Brain microvascular endothelial cell (primary cell): ENCODE measurements at places on chromosomes 12 and 14.
A peak's percentile ranks its signal among the peaks of the same experiment; 100 is the strongest.

DNA sequence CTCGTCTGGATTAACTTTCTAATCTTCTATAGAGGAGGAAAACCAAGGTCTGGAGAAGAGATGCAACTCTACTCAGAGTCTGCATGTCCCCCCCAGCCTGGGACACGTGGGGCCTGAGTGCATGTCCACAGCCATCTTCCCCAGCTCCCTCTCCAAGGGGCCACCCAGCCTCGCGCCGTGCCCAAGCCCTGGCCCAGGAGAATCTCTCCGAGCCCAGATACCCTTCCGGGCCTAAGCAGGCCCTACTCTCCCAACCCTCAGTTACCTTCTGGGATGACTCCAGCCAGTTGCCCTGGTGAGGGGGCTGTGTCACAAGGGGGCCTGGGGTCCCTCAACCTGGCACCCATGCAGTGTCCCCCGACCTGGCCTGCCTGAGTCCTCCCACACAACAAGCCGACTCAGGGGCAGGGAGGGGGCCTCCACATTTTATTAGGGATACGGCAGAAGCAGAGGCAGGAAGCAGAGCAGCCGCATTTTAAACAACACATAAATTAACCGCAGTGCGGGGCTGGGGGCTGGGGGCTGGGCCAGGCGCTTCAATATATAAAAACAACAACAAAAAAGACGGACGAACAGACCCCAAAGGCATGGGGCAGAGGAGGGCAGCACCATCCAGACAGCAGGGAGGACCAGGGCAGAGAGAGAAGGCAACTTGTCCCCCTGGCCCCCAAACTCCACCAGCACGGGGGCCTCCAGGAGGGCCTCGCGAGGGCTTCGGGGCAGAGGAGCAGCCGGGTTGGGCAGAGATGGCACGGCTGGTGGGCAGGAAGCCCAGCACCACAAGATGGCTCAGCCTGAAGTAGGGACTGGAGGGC is 37.3 kb downstream of the NCKAP5L start:
- DNase-seq: no peak

- no peak for DNase-seq
Measured at GRCh38 chr12:46701356-46701755, 124.4 kb downstream of the SLC38A4 start.

DNA sequence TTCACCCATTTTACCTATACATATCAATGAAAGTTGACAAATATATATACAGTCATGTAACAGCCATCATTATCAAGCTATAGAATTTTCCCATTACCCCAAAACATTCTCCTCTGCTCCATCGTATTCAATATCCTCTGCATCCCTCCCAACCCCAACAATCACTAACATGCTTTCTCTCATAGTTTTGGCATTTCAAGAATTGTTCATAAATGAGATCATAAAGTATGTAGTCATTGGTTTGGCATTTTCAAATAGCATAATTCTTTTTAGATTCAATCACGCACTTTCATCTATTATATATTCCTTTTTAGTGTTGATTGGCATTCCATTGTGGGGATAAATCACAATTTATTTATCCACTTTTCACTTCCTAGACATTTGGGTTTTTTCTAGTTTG is 866.0 kb upstream of the TMEM132C start:
- peak; percentile 11 for DNase-seq

DNA sequence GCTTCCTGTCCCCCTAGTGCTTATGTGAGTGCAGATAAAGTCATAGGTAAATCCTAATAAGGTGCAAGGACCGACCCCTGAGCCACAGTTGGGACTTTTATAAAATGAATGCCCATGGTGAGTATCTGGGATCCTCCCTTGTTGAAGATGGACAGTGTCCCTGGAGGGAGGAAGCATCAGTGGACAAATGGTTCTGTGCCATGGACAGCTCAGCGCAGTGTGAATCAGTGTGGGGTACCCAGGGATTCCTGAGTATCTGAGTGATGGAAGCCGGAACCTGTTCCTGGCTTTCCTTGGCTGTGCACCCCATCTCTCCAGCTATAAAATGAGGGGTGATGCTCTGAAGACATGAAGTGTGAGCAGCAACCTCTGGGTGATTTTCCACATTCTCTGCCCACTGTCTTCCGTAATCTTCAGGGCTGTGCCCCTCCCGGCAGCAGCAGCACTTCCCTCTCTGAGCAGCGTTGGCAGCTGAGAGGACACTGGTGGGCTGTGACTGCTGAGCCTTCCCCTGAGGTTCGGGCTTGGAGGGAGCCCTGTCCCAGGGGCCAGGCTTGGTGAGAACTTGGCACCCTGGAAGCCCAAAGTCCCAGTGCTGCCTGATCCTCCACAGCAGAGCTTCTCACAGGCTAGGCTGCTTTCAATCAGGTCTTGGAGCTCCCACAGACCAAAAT is 25.0 kb downstream of the VCPKMT start:
- no peak for DNase-seq

DNA sequence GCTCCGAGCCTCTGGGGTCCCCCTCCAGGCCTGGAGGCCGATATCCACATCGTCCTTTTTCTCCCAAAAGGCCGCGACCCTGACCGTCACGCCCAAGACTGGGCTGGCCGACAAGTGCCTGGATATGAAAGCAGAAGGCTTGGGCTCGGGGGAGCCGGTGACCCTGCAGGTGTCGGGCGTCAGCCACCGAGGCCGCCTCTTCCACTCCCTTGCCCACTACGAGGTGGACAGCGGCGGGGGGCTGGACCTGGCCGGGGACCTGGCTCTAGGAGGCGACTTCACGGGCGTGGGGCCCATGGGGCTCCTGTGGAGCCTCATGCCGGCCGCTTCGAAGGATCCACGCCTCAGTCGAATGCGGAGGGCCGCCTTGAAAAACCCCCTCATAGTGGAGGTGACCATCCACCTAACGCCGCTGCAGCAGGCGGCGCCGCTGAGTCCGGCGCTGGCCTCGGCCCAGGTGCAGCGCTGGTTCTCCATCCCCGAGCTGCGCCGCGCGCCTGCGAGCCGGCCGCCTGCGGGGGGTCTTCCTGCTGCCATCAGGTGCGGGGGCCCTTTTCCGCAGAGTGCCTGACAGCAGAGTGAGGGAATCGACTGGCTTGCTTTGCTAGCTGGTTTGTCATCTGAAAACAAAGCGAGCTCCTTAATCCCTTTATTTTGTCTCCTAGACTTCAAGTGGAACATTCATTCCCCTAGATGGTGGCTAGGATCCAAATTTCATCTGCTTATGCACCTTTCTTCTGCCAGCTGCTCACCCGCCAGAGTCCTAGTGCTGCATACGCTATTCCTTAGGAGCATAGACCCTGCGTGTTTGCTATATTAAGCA is 10.6 kb upstream of the DNAL1 start:
- no peak for DNase-seq

GRCh38 chr12:101578417-101578816 is 16.4 kb upstream of the MYBPC1 start:
- no peak for DNase-seq

DNA sequence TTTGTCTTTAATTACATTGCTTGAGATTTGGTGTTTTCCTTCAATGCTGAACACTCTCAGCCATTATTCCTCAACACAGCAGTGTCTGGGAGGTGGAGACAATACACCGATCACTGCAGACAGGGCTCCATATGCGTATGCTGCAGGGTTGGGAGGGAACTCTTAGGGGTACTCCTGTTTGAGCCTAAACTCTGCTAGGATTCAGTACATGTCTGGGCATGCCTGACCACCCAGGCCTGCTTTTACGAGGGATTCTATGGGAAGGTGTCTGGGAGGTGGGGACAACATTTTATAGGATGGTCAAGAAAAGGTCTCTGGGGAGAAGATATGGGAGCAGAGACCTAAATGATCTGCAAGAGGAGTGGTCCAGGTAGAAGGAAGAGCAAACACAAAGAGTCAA is 34.3 kb downstream of the DHRS2 start:
- DNase-seq: no peak

DNA sequence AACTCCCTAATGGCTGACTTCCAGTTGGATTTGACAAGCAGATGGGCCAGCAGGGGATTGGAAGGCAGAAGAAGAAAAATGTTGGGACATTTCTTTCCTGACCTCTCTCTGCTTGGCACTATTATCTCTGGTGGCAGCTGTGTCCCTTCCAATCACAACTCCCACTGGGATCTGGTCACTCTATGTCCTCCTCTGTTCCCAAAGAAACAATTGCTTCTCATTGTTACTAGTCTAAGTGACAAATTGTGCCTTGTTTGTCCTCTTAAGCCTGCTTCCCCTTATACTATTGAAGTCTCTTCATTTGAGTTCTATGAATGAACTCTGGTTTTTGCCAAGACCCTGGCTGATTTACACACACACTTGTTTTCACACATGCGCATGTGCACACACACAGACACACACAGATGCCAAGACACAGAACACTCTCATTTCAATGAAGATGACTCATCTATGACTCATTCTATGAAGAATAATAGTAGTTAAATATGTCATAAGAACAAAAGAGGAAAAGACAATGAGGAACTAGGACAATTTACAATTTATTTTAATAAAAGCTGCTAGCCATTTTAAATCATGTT is 83.0 kb upstream of the FAR2 start:
- peak; percentile 52 for DNase-seq

DNA sequence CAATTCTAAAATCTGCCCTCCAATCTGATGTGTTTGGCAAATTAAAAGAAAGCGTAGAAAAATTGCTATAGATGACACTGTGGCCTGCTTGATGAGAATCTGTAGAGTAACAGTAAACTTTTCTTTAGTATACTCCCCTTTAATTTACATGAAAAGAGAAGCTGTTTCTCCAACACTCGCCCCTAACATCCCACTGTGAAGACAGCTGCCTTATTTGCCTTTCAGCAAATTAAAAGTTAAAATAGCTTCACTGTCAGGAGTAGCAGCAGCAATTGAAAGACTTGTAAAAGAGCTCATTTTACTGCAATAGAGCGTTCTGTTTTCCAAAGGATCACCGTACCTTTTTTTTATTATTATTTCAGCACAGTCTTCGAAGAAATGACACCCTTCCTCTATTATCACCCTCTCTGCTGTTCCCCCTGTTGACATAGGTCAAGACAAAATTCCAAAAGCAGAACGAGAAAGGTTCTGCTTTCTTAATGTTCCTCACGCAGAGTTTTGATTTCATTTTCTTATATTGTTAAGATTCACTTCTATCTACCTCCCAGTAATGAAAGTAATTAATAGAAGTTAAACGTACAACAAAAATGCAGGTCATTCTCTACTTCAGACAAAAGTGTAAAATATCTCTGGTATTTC is 153.5 kb upstream of the USP15 start:
- DNase-seq: no peak

DNA sequence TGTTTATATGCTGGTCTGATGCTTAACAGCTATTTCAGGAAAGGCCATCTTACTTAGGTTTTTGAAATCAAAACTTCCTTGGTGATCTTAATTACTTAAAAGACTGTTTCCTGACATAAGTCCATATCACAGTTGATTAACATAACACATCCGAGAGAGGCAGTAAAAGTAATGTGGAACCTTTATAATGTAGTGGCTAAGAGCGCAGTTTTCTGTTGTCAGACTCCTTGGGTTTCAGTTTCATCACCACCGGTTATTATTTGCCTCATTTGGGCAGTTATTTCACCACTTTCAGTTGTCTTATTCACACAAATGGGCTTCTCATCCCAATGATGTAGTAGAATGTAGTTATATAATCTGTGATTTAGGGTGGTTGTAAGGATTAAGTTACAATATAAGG is 30.9 kb downstream of the TBC1D15 start:
- no peak for DNase-seq

GRCh38 chr12:110338754-110339153 is 57.7 kb downstream of the ATP2A2 start:
- DNase-seq: no peak

DNA sequence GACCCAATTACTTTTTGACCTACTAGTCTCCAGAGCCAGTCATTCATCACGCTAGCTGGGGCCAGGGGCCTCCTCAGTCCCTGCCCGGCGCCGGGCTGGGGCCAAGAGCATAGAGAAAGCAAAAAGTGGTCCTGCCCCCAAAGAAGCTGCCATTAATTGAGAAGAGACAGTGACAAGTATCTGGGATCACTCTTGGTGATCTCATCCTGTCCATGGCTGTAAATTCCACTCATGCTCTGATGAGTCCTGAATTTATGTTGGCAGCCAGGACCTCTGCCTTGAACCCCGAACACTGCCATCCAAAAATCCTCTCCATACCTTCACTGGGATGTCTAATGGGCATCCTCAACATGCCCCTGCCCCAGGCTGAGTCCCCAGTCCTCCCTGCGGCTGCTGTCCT is 34.4 kb upstream of the DLK1 start:
- no peak for DNase-seq

GRCh38 chr12:117853600-117853999 is 115.2 kb downstream of the KSR2 start:
- no peak for DNase-seq

DNA sequence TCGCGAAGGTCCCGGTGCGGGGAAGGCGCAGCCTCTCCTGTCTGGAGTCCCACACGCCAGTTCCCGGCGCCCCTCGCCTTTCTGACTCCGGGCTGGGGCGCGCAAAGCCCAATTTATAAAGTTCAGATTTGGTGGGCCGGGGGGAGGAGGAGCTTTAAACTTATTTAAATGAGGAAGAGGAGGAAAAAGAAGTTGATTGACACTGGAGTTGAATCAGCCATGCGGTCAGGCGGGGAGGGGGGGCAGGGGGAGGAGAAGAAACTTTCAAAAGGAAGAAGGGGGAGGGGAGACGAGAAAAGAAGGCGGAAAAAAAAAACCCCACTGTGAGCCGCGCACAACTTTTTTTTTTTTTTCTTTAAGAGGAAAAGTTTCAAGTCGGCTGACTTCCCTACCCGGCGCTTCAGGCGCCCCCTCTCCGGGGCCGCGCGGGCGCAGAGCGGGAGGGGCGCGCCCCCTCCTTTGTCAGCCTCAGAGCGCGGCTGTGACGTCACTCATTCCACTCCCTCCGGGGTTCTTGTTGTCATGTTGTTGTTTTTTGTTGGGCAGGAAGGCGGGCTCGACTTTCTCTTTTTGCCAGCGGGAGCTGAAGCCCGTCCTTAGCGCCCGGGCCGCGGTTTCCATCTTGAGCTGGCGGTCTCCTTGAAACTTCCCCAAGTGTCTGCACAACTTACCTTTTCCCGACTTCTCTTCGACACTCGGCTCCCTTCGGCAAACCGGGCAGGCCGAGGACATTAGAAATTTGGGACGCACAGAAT is at the start of gene ZFP36L1:
Gene ZFP36L1, minus strand, starts transcription at position 89 of the 755 bp plus-strand sequence. CDS start 129 bp downstream, outside the sequence.
- peak; percentile 85 for DNase-seq

- DNase-seq: no peak
Measured at GRCh38 chr14:43853541-43853940, 653.5 kb downstream of the FSCB start.

- peak; percentile 4 for DNase-seq
Measured at GRCh38 chr12:22609501-22609900, 15.5 kb upstream of the ETNK1 start.

- DNase-seq: no peak
Measured at GRCh38 chr12:51792417-51792816, 56.1 kb downstream of the FIGNL2 start.

DNA sequence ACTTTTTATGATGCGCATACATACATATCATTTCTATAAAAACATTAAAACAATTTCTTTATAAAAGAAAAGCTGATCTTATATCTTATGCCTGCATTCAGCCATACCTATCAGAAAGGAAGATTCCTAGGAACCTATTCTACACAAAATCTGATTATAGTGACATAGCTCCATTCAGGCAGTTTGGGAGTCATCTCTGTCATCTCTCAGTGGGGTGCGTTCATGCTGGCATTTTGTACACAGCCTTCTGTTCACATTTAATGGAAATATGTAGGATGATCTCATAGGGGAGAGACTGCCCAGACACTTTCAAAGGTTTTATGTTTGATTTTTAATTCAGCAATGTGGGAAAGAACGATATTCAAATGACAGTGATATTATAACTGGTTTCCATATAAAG is 52.9 kb downstream of the ATL1 start:
- no peak for DNase-seq
